Fibroblast of villous mesenchyme (primary cell): ENCODE measurements at places on chromosomes 4 and X. TPM values are rescaled to one million over a fixed set of nuclear protein-coding genes. Genes with fewer than 3 reads are reported as not detected.

DNA sequence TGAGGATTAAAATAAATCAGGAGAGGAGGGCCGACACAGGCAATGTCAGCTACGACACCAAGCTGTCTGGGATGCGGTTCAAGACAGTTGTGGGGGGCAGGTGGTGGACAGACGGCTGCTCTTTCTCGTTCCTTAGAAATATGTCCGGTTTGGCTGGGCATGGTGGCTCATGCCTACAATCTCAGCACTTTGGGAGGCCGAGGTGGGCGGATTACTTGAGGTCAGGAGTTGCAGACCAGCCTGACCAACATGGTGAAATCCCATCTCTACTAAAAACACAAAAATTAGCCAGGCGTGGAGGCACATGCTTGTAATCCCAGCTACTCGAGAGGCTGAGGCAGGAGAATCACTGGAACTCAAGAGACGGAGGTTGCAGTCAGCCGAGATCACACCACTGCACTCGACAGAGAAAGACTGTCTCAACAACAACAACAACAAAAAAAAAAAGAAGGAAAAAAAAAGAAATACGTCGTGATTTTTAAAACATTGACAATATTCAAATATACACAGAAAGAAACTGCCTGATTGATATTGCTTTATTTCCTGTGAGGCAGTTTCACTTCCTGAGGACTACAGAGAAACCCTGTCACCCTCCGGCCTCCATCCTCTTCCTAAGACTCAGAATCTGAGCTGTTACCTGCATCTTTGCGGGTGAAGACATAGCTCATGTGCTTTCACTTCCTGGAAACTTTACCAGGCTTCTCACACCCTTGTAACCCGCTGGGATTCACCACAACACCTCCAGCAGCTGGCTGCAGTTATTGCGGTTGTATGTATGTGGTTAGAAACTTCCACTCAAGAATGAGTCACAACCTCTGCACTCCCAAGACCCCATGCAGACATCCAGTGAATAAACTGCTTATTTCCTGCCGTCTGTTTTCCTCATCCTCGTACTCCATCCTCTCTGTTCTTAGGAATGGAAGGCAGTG lies 63.8 kb upstream of the STS start:
- DNase-seq = peak; percentile 91

DNA sequence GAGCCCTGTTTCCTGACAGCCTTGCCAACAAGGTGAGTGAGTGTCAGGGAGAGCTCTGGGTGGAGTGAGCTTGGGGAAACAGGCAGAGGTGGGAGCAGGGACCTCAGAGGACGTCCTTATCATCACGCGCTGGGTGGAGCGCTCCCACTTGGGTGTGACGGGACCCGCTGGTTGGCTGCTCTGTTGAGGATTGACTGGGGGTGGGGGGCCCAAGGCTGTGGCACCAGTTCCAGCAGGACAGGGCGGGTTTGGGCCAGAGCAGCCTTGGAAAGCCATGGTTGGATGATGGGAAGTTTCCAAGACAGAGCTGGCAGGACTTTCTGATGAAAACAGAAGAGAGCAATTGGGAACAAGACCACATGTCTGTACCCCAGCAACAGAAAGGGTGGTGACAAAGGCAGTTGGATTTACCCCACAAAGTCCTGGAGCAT lies 3.0 kb upstream of the PCGF3 start:
- DNase-seq = no peak

GRCh38 chrX:150421816-150422215 lies 58.7 kb downstream of the MAMLD1 start:
- no peak for DNase-seq

DNA sequence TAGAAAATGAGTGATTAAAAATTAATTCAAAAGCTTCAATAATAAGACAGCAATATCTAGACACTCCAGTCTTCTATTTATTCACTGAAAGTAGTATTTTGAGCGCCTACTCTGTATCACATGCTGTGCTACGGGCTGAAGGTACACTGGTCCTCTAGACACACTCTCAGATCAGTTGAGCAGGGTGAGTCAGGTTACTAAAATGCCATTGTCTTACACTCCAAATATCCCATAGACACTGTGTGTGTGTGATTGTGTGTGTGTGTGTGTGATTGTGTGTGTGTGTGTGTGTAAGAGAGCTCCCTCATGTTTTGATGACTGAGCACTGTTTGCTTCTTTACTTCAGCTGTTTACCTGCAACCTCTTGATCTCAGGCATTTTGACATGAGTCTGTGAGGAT lies 342.8 kb upstream of the BOD1L1 start:
- no peak for DNase-seq

GRCh38 chrX:68659786-68660185 lies 12.3 kb downstream of the STARD8 start:
- no peak for DNase-seq

DNA sequence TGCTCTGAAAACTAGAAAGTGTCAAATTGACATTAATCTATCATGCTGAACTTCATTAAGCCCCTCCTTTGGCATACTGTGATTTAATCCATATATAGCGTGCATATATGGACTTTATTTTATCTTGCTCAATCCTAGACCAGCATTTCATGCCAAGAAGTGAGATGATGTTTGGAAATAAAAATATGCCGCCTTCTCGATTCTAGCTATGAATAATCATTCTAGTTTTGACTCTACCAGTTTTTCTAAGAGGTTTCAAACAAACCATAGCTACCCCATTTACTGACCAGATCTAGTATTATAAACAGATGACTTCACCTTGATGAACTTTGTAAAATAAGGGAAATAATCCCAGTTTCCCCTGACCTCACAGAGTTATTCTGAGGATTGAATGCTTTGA lies 95.0 kb downstream of the ARX start:
- no peak for DNase-seq

DNA sequence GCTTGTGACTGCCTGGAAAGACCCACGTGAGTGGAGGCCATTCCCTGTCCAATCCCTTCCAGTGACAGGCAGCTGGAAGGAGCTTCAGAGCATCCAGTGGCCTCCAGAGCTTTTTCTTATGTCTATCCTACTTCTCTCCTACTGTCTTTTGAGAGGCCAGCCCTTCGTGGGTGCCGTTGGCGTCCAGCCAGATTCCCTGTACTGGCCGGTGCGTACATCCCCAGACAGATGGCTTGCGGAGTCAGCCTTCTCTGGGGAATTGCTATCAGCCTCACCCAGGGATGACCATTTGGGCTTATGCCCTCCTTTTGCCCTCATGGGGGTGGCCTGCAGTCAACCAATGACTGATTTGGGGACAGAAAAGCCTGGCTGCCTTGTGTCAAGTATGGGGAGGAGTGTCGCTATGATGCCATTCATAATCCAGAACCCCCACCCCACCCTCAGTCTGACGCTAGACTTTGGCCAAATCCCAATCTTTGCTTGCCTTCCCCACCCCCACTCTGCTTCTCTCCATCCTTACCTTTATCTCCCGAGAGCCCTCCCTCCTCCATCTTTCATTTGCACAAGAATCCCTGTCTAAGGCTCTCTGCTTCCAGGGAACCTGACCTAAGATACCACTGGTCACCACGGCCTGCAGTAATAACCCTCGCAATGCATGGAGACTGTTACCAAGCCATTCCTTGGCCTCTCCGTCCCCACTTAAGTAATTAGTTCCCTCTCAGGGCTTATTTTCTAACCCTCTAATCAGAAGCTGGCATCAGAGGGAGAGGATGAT lies 150.3 kb upstream of the BCOR start:
- DNase-seq = no peak

- DNase-seq = peak; percentile 21
These were observed 26.0 kb downstream of the MANBA start for GRCh38 chr4:102734591-102735385.

- DNase-seq = no peak
These were observed 37.2 kb upstream of the USP9X start for GRCh38 chrX:41047878-41048534.

GRCh38 chr4:66606908-66607307 lies 936.6 kb upstream of the EPHA5 start:
- no peak for DNase-seq

- no peak for DNase-seq
These were observed 3.9 kb downstream of the RUFY3 start for GRCh38 chr4:70725633-70726032.

- peak; percentile 45 for DNase-seq
These were observed 25.7 kb downstream of the MAPK10 start for GRCh38 chr4:86334020-86334750.

GRCh38 chr4:16195209-16195608 lies 31.1 kb downstream of the TAPT1 start:
- DNase-seq = no peak

GRCh38 chr4:66340286-66340893 lies 670.1 kb upstream of the EPHA5 start:
- DNase-seq = no peak

DNA sequence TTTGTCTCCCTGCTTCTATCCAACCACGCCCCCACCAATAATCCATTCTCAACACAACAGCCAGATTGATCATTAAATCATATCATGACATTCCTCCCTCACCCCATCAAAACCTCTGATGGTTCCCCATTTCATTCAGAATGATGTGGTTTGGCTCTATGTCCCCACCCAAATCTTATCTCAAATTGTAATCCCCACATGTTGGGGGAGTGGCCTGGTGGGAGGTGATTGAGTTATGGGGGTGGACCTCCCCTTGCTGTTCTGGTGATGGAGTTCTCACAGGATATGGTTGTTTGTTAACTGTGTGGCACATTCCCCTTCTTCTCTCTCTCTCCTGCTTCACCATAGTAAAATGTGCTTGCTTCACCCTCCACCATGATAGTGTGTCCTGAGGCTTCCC lies 23.3 kb downstream of the TRMT2B start:
- DNase-seq = no peak

DNA sequence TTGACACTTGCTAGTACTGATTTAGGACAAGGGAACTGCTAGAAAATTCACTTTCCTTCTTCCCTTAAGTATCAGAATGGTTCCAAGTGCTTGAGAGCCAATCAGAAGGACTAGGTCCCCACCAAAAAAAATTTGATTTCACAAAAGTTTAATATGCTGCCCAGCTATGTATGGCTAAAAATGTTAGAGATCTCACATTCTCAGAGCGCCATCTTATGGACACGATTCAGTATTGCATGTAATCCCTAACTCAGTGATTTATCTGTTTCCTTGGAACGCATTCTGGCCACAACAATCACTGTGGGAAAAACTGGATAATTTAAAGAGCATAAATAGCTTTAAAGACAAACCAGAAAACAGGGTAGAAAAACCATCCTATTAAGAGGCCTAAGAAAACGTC lies 255.1 kb upstream of the GPC4 start:
- peak; percentile 44 for DNase-seq

- peak; percentile 22 for DNase-seq
These were observed 20.4 kb upstream of the ATXN3L start for GRCh38 chrX:13340182-13340791.

DNA sequence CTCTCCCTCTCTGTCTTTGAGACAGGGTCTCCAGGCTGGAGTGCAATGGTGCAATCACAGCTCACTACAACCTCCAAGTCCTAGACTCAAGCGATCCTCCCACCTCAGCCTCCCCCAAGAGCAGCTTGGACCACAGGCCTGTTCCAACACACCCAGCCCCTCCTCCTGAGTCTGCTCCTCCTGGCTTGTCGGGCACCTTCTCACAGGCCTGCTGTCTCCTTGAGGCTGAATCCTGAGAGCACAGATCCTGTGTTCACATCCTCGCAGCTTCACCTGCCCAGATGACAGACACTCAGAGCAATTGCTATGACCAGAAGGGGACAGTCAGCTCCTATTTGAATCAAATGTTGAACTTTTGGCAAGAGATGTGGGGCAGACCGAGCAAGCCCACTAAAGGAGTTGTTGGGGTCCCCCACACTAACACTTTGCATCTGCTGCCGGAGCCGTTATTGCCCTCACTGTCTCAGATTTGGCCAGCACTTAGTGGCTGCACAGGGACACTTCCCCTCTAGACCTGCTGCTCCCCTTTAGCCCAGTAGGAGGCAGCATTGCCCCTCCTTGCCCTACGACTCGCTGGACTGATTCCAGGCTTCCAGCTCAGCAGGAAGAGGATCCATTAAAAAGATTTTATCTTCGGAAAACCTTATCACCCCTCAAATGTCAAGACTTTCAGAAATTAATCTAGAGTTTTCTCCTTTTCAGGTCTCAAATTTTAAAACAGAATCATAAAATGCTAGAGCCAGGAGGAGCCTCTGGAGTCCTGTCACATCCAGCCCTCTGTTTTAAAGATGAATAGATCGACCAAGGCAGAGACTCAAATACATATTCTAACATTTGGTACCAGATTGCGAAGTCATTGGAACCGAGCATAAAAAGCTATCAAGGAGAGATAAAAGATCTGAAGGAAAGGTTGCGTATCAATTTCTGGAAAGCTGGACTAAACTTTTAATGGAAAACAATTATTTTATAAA lies 113.7 kb downstream of the USP46 start:
- DNase-seq = peak; percentile 73

DNA sequence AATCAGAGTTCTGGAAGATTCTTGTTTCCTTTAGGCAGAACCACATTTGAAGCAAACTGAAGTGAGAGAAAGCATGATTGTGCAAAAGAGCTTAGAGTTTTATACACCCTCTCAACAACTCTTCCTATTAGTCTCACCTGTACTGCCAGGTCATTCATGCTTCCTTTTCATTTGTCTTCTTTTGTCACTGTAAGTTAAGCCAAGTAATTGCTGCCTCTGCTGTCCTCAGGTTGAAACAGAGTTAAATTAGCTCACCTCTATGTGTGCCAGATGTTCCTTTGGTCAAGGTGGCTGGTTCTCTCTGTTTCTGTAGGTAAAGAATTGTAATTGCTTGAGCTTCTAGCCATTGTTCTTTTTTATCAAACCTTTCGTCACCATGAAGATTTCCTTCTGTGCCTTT lies 41.1 kb upstream of the HPGD start:
- no peak for DNase-seq

DNA sequence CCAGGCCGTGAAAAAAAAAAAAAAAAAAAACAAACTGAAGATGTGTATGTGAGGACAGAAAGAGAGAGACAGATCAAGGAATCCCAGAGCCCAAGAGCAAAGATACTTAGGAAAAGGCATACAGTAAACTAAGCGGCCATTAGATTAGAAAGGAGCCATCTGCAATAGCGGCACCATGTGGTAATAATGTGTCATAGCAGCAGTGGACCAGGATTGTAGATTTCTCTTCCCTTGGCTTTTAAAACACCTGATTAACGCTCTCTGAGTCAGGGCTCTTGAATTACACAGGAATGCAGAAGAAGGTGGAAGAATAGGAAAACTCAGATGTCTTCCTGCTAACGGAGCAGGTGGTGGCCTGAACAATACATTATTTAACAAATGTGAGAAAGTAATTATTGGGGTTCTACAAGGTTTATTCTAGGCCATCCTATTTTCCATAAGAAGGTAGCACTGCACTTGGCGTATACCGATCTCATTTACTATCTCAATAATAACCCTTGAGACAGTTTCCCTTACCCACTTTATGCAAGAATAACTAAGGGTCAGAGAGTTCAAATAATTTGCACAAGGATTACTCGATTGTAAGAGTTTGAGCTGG lies 182.7 kb downstream of the KCNIP4 start:
- DNase-seq = peak; percentile 53

GRCh38 chr4:40245550-40245949 lies 48.7 kb downstream of the RHOH start:
- no peak for DNase-seq

GRCh38 chr4:118740869-118741268 lies 55.7 kb downstream of the METTL14 start:
- DNase-seq = no peak

FAT4 gene
- 35.1 and 44.9 TPM in 2 replicates for total RNA-seq

TBX22 gene
- not detected in 2 replicates for total RNA-seq

SSX4B gene
- not detected in 2 replicates for total RNA-seq

MAGED4 gene
- total RNA-seq = 34.5 and 50.5 TPM in 2 replicates

OCRL gene
- total RNA-seq = 17.7 and 24.6 TPM in 2 replicates

HS3ST1 gene
- total RNA-seq = not detected in 2 replicates

FOXP3 gene
- under 0.01 TPM in 1 of 2 replicates, not detected in the other for total RNA-seq
